Stimulated activated naive CD8-positive, alpha-beta T cell treated with anti-CD3 and anti-CD28 coated beads, Interleukin-15, amount 100 ng/mL, for 72 hours (primary cell): ENCODE measurements at places on chromosomes 12 and 14.

- no peak for DNase-seq
These were observed 1231.7 kb upstream of the TMEM132C start for GRCh38 chr12:127035011-127035879.

GRCh38 chr12:119154435-119154818 is 24.3 kb upstream of the HSPB8 start:
- no peak for DNase-seq

DNA sequence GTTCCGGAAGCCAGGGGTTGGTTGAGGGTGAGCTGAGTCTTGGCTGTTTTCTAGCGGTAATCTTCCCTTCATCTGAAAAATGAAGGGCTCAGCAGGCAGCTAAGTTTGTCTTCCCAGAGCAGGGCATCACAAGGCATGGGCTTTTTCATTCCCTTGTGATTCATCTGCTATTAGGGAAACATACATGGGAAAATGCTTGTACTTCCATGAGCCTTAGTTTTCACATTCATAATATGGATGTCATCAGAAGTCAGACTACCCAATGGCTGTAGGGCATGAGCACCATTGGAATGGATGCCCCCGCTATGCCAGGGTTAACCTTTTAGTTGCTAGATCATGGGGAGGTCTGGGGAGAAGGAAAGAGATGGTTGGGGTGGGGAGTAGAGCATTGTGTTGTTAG is 18.7 kb downstream of the HELB start:
- no peak for DNase-seq

GRCh38 chr12:111216387-111217159 is 152.3 kb downstream of the PHETA1 start:
- DNase-seq, result no peak

DNA sequence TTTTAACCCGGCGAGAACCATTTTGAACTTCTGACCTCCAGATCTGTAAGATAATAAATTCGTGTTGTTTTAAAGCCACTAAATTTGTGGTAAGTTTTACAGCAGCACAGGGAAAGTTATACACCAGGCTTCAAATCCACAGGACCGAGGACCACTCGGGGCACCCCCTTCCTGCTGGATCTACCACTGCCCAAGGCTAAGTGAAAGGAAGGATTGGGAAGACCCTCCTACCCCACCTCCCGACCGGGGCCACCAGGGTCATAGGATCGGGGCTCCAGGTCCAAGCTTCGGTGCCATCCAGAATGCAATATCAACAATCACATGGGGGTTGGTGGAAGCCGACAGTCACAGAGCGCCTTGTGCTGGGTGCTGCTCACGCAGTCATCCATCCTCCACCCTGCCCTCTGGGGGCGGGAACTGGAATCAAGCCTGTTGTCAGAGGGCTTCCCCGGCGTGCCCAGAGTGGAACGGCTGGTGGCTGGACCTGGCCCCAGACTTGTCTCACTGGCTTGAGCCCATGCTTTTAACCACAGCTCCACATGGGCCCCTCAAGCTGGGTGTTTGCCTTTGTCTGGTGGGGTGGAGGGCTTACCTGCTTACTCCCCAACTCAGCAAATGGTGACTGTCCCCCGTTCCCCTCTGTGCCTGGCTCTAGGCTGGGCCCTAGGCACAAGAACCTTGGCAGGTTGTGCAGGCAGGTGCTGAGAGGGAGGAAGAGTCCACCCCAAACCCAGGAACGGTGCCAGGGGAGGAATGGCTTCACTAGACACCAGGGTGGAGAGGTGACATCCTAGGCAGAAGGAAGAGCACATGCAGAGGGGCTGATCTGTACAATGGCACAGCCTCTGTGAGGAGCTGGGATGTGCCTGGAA is 180.3 kb upstream of the RTL1 start:
- DNase-seq, result no peak

GRCh38 chr12:62684570-62685295 is 218.1 kb downstream of the MON2 start:
- DNase-seq, result no peak

- DNase-seq, result no peak
These were observed 6.9 kb downstream of the FBXO34 start for GRCh38 chr14:55277972-55278740.

- DNase-seq, result no peak
These were observed 27.6 kb downstream of the TUBA1A start for GRCh38 chr12:49161092-49161795.

- DNase-seq, result no peak
These were observed 62.0 kb upstream of the BCL11B start for GRCh38 chr14:99333841-99334635.

GRCh38 chr14:56962444-56963080 is 152.3 kb upstream of the OTX2 start:
- DNase-seq, result no peak

DNA sequence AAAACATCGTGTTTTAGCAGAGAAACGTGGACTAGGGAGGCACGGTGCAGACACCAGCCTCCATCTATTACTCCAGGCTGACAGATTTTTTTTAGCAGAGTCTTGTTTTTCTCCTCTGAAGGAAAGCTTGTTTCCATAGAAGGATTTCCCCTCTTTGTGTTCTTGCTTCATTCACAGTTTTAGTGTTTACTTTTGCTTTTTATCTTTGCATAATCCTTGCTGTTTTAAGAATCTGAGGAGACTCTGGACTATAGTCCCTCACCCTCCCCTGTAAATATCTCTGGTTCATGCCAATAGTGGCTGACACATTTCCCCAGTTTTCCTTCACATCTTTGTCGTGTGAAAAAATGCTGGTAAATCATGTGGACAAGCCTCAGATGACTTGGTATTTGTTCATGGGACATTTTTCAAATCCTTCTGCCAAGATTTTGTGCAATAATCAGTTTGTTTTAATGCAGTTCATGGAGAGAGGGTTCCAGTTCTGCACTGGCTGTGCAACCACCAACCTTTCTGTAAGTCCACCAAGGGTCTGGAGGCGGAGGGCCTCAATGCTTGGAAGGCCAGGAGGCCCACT is 39.9 kb upstream of the TMCC3 start:
- DNase-seq, result no peak

DNA sequence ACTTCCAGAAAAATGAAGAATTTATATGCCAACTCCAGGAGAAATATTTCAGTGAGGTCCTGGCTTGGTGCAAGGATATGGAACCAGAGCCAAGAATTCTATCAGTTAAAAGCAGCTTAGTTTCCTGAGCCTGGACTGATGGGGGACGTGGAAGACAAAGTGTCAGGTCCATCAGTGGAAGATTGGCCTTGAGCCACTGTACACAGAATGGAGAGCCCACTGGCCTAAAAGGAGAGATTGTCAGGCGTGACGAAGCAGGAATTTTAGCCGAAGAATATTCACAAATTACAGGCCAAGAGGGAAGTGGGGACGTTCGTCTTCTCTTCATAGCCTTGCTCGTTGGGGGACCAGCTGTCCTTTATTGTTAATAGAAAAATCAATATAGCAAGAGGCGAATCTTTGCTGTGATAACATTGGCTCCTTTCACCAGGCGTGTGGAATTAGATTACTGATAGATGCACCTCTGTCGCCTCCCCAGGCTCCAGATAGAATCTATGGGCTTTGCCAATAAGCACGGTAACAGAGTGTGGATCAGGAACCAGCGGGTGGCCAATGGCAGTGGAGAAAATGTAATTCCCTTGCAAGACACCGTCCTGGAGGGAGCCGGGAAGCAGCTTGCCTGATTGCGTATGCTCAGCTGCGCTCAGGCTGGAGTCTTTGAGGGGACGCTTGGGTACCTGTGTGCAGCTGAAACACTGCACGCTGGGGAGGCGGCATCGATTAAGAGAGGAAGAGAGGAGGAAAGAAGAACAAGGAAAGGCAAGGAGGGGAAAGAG is 56.4 kb downstream of the TMEM132C start:
- DNase-seq, result no peak

DNA sequence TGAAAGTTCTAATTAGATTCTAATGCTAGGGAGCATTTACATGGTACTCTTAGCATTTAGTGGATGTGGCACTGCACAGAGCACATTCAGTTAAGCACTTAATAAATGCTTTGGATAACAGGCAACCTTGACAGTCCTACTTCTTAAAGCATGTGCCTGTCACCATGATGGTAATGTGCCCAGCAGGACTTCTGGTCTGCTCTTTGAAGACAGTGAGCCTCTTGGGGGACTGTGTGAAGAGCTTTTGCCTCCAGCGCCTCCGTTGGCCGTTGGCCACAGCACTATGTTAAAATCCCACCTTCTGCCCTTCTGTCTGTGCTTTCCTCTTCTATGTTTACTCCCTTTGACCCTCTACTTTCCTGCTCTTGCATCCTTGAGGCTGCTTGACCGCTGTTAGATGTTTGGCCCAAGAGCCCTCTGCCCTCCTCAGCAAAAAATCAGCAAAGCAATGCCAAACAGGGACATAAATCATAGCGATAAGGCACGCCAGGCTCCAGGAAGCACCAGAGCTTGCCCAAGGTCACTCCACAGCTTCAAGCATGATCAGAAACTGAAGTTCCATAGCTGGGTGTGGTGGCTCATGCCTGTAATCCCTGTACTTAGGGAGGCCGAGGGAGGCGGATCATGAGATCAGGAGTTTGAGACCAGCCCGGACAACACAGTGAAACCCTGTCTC is 8.3 kb downstream of the CDKL1 start:
- no peak for DNase-seq

- DNase-seq, result no peak
These were observed 23.6 kb downstream of the PGAM5 start for GRCh38 chr12:132734206-132734605.

GRCh38 chr12:89529738-89530137 is 3.9 kb upstream of the POC1B start:
- no peak for DNase-seq

GRCh38 chr14:73878436-73878835 is 8.2 kb upstream of the ZNF410 start:
- no peak for DNase-seq

GRCh38 chr12:67592228-67593011 is 56.1 kb upstream of the DYRK2 start:
- DNase-seq, result peak; percentile 18

DNA sequence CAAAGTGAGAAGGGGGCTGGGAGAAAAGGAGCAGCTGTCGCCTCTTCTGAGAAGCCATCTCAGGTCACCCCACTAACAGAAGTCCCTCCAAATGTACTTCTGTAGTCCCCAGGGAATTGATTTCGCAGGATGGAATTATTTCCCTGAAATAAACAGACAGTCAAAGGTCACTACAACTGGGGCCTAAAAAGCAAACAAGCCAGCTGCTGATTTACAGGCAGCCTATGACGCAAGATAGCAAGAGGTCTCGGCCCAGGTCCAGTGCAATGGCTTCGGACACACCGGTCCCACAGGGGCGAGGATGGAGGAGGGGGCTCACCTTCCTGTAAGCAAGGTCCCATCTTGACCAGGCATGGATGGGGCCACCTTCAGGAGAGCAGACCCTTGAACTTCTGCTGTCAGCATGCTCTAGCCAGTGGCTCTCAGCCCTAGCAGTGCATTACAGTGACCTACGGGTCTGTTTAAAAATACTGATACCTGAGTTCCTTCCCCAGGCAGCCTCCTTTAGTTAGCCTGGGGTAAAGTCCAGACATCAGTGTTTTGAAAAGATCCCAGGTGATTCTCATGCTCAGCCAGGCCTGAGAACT is 18.1 kb downstream of the NUAK1 start:
- no peak for DNase-seq

DNA sequence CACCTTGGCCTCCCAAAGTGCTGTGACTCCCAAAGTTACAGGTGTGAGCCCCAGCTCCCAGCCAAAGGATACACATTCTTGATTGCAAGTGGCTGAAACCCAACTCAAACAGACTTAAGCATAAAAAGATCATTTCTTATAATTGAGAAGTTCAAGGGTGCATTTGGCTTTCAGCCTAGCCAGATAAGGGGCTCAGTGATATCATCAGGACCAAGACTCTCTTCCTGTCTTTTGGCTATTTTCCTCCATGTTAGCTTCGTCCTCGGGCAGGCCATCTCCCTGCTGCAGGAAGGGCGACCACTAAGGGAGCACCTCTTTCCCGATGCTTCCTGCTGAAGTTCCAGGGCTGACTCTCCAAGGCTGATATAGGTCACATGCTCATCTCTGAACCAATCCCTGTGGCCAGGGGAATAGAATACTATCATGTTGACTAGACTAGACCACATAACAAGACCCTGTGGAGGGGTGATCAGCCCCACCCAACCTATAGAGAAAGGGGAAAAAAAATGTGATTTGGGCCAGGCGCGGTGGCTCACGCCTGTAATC is 9.8 kb upstream of the KRT8 start:
- no peak for DNase-seq

GRCh38 chr14:96811985-96812667 is 14.9 kb downstream of the VRK1 start:
- no peak for DNase-seq

- DNase-seq, result no peak
These were observed 71.8 kb downstream of the NINJ2 start for GRCh38 chr12:591167-592023.

GRCh38 chr12:117046011-117046369 is 53.2 kb downstream of the TESC start:
- no peak for DNase-seq

- DNase-seq, result no peak
These were observed 26.2 kb upstream of the DYNC1H1 start for GRCh38 chr14:101937926-101938767.

DNA sequence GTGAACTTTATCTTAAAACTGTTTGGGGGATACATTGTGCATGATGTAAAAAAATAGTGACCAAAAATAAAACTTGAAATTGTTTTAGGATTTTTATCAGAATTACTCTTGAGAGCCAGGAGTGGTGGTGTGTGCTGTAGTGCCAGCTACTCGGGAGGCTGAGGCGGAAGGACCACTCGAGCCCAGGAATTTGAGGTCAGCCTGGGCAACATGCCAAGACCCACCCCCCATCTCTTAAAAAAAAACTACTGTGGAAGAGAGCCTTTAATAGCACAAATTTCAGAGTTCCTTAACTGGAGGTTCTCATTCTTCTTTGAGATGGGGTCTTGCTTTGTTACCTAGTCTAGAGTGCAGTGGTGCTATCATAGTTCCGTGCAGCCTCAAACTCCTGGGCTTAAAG is 21.5 kb downstream of the CPSF2 start:
- no peak for DNase-seq

- DNase-seq, result no peak
These were observed 11.3 kb downstream of the TSFM start for GRCh38 chr12:57793920-57794319.

DNA sequence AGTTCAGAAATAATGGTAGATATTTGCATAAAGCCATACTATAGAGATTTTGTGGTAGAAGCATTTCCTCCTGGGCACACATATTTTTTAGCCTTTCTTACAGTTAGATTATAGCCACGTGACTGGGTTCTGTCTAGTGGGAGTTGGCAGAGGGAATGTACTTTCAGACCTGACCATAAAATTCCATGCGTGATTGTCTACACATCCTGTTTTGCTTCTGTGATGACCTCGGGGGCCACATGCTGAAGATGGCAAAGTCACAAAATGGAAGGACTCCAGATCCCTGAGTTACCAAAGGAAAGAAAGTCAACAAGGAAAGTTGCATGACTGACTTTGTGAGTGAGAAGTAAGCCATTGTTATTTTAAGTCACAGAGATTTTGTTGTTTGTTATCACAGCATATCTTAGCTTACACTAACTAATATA is 14.6 kb upstream of the MIA2 start:
- no peak for DNase-seq
